Astrocyte of the spinal cord (primary cell): ENCODE measurements at places on chromosomes 12 and 14.

- no peak for DNase-seq
These were observed 1.4 kb upstream of the RNF10 start for GRCh38 chr12:120532701-120533238.

DNA sequence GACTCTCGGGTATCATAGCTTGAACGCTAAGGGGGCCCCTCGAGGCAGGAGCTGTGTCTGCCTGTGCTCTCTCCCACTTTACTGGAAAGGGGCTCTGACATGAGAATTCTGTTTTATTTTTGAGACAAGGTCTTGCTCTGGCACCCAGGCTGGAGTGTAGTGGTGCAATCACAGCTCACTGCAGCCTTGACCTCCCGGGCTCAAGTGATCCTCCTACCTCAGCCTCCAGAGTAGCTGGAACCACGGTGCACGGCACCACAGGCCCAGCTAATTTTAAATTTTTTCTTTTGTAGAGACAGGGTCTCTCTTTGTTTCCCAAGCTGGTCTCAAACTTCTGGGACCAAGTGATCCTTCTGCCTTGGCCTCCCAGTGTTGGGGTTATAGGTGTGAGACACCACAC, 77.7 kb downstream of the PAPOLA start:
- no peak for DNase-seq

DNA sequence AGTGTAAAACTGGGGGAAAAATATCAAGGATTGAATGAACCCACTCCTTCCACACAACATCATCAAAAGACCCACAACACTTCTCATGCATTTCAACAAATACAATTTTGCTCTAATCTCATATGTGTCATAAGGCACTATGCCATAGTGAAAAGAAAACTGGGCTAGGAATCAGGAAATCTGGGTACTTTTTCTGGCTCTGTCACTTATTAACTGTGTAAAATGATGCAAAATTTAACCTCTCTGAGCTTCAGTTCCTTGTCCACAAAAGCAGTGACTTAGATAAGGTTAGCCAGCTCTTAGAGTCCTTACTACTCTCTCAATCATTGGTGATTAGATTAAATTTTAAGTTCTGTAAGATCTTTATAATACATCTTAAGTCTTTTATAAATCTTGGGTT, 250.5 kb upstream of the SOX5 start:
- DNase-seq: no peak

DNA sequence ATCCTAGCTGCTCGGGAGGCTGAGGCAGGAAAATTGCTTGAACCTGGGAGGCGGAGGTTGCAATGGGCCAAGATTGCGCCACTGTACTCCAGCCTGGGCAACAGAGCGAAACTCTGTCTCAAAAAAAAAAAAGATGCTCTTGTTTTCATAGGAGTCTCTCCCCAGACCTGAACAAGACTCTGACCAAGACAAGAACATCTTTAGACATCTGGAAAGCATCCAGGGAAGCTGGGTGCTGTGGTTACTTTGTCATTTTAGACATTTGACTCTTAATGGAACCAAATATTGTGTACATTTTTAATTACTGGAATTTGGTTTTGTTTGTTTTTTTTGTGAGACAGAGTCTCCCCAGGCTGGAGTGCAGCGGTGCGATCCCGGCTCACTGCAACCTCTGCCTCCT, 21.1 kb upstream of the ATF1 start:
- no peak for DNase-seq

GRCh38 chr14:25067600-25067999, 17.7 kb upstream of the STXBP6 start:
- no peak for DNase-seq

DNA sequence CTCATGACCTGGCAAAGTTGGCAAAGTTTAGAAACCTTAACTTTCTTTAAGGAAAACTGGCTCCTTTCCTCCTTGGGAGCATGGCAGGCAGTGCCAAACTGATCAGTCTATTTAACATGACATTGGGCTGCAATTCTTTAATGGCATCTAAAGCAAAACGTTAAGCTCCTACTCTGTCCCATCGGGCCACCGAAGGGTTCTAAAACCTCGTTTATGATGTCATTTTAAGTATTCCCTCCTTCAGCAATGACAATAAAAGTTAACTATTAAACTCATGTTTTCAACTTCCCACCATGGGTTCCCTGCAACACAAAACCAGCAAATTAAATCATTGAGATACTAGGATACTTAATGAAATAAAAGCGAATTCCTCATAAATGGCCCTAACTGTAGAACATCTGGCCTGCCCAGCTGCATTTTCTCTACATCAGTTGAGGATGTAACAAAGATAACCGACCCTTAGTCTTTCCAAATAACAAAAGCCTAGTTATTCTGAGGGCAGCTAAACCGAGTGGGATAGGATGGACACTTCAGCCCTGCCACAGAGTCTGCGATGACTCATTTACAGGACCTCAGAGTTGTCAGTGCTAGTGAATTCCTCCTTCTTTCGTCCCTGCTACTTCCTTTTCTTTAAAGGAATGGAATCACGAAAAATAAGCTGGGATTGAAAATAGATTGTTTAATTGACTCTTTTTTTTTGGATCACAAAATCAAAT, 34.5 kb upstream of the RIC8B start:
- no peak for DNase-seq

DNA sequence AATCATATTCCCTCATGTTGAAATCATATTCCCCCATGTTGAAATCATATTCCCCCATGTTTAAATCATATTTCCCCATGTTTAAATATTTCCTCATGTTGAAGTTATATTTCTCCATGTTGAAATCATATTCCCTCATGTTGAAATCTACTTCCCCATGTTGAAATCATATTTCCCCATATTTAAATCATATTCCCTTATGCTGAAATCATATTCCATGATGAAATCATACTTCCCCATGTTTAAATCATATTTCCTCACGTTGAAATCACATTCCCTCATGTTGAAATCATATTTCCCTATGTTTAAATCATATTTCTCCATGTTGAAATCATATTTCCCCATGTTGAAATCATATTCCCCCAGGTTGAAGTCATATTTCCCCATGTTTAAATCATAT, 34.6 kb upstream of the ADGRD1 start:
- DNase-seq: no peak

DNA sequence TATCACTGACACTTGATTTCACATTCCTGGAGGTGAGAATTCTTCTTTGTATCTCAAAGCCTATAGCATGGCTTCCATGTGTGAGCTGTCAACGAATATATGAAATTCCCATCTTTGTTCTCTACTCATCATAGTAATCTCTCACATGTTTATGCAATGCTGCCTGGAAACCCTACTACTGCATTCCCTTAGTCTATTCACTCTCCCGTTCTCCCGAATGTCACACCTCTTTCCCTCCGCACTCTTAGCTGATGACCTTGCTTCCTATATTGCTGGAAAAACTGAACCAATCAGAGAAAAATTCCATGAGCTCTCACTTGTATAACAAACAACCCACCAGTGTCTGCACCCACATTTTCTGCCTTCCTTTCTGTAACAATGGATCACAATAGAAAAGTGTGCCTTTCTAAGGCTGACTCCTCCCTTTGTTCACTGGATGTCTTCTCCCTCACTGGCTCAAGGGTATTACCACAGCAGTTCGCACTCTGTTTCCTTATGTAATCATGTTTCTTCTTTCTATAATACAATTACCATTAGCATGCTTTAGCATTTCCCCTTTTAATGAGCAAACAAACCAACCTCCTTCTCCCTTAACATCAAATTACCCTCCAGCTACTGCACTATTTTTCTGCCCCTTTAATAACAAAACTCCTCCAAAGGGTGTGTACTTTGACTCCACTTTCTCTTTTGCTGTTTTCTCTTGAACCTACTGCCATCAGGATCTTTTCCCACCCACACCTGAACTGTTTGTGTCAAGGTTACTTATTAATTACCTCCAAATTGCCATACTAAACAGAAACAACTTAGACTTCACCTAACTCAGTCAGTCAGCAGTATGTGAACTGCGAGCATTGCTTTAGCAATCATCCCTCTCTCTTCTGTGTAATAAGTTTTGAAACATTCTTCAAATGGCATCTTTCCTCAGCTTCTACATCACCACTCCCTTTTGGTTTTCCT, 63.9 kb upstream of the CCDC196 start:
- DNase-seq: no peak

DNA sequence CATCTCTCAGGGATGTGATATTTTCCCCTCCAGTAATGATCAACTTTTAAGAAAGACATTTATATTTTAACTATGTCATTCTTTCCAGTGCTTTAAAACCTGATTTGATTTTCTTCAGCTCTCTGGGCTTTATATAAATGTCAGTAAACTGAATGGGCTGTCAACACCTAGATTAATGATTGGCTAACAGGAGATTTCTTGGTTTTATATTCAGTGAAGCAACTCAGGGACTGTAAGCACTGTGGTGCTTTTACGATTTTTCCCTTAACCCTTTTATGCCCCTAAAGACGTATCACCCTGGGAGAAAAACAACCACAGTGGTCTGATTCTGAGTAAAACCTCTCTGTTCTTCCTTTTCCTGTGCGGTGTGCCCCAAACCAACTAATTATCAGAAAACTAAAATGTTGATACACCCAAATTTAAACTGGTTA, 38.0 kb downstream of the PTGER2 start:
- DNase-seq: no peak

GRCh38 chr14:102212356-102212755, 72.7 kb downstream of the WDR20 start:
- no peak for DNase-seq

DNA sequence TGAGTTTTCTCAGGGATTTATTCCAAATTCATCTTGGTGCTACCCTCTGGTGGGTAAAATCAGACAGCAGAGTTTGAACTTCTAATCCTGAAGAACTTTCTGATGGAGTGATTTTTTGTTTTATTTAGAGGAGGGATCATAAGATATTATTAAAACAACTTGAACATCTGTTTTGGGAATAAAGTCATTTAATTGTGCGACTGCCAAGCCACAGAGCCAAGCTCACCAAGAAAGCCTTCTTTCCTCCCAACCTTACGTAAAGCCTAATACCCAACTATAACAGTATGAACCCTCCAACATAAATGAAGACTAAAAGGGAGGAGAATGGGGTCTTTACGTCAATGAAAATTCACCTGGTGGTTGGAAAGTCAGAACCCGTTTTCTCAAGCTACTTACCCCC, 205.5 kb upstream of the IGF1 start:
- DNase-seq: no peak

DNA sequence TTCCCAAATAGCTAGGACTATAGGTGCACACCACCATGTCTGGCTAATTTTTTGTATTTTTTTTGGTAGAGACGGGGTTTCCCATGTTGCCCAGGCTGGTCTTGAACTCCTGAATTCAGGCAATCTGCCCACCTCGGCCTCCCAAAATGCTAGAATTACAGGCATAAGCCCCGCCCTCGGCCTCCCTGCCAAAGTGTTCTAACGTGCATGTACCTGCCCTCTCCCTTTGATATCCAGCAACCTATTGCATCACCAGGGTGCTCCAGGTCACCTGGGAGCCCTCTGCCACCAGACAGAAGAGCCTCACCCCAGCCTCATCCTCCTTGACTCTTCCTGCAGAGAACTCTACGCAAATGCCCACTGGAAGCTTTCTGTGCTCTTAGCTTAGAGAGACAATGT, 2.2 kb upstream of the EML1 start:
- DNase-seq: no peak

DNA sequence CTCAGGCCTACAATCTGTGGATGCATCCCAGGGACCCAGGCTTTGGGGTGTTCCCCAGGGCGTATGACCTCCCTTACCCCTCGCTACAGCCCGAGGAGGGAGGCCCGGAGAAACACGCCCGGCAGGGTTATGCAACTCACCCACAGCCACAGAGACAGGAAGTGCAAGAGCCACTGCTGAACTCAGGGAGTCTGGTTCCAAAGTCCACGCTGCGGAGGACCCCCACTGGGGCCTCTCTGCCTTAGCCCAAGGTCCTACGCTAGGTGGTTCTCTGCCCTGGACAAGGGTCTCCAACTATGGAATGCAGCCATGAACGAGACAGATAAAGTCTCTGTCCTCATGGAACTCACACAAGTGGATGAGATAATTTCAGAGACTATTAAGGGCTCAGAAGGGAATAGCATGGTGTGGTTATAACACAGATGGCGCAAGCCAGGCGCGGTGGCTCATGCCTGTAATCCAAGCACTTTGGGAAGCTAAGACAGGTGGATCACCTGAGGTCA, 11.3 kb downstream of the SCARB1 start:
- no peak for DNase-seq

DNA sequence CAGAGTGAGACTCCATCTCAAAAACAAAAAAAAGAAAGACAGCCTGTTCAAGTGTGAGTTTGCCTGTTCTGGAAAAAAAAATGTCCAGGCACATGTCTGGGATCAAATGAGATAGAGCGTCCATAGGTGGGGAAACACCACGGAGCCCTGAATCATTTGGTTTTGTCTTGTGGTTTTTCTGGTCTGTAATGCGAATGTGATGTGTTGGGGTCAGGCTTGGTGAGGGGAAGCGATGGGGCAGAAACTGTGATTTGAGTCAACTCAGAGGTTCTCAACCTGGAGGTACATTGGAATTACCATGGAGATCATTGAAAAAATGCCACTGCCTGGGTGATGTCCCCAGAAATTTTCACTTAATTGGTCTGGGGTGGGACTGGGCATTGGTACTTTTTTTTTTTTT, 183.9 kb upstream of the PWP1 start:
- no peak for DNase-seq
